ENCODE measurements at places on chromosomes 16 and 17.

DNA sequence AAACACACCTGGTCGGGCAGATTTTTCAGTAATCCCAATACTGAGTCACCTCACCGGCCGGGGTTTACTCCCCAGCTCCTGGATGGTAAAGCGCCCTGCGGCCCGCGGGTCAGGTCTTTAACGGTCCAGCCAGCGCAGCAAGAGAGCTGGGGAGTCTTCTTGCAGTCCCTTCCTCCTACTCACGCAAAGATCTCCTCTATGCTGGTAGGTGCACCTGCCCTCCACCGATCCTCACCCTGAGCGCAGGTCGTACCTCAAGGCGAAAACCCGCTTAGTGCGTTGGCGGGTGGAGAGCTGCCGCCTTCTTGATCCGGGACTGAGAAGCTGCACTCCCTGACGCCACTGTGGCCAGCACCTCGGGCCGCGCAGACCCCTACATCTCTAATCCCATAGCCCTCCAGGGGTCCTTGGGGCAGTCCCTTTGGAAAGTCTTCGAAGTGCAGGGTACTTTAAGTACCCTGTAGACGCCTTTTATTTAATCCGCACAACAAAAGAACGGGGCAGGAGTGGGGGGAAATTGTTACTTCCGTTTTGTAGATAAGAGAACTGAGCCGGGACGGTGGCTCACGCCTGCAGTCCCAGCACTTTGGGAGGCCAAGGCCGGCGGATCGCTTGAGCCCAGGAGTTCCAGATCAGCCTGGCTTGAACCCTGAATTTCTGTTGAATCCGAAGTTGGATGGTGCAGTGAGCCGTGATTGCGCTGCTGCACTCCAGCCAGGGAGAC lies 10.4 kb upstream of the HOXB13 start:
- no peak for DNase-seq

DNA sequence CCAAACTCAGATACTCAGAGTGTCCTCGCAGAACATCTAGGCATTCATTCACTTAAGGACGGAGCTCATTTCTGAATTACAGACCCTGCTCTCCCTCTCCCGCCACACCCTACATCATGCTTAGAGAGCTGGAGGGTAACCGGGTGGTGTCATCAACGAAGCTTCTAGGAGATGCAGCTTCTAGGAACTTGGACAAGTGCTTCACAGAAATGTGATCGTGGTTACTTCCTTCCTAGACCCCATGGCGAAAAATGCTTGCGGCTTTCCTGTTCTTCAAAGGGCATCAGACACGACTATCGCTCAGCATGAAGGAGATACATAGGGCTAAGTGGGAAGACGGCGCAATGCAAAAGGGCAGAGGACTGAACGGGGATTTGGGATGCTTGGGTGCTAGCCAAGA lies 126.8 kb downstream of the ZFHX3 start:
- no peak for DNase-seq

DNA sequence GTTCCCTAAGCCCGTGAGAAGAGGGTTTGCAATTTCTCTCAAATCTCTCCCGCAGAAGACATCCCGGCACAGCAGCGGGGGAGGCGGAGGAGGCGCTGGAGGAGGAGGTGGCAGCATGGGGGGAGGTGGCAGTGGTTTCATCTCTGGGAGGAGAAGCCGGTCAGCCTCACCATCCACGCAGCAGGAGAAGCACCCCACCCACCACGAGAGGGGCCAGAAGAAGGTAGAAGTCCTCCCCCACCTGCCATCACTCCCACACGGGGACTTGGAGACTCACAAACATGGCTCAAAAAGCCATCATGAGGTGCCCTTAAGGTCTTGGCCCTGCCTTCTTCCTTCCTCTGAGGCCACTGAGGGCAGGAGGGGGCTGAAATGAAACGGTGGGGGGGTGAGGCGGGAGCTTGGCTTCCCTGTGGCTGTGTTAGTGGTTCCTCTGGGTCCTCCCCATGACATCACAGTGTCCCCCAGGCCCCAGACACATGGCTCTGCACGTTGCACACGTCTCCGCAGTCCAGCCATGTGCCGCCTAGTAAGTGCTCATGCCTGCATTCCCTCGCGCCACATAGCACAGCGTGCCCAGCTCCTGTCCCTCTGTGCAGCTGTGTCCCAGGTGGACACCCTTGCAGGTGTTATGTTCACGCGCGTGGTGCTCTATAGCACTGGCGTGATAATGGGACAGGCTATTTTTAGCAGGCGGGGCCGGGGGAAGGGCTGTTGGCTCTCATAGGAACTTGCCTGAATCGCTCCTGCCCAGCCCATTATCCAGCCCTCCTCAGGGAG lies 6.9 kb downstream of the MLLT6 start:
- no peak for DNase-seq

DNA sequence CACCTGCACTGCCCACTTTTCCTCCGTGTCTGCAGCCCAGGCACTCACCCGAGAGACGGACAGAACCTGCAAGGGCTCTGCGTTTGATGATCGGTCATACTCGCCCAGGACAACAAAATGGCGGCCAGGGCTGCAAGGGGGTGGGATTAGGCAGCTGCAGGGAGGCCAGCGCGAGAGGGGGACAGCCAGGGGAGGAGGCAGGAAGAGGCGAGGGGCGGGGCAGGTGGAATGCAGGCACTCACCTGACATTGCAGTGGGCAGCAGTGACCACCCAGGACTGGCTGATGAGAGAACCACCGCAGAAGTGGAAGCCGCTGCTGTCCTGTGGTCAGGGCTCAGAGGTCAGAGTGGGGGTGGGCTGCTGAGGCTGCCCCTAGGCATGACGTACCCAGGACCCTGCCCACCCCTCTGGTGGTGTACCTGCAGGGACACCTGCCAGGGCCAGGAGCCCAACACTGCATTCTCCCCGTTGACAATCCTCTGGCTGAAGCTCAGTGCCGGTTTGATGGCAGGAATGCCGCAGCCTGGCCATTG lies 917 bp downstream of the CTRL start:
- DNase-seq = no peak

- DNase-seq = no peak
These were observed 855 bp downstream of the TUFM start for GRCh38 chr16:28845293-28845692.

DNA sequence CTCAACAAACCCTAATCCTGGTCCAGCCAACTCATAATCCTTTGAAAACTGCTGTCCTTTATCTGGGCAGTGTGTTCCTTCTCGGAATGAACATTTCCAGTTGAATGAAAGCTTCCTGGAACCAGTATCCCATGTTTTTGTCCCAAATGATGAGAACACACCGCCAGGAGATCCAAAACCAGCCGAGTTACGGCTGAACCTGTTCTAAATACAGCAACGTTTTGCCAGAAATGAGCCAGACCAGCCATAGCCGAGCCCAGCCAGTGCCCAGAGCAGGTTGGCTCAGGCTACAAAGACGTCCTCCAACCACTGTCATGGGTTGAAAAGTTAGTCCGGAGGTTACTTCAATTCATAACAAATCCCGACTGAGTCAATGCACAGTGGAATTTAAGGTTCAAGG lies 67.6 kb upstream of the FOXF1 start:
- no peak for DNase-seq

DNA sequence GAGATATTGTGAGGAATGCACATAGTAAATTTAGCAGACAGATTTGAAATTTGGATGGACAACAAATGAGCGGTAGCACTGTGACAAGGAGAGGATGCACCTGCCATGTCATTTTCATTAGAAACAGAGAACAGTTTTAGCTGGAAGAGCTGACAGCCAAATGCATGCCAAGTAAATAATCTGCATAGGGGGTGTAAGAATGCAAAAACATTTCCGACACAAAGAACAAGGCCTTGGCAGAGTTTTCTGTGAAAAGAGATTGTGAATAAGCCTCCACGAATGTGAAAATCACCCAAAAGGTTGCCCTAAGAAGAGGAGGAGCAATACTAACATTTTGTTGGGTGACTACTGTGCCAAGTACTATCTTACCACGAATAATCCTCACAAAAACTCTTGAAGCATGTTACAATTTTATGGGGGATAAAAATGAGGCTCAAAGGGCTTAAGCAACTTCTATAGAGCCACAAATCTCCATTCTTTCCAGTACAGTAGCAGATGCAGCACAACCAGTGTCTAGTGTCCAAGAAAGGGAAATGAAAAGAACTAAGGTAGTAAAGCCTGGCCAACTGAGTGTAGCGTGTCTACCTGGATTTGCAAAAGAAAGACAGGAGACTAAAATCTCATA lies 28.3 kb downstream of the TMEM100 start:
- DNase-seq = no peak

GRCh38 chr17:17225901-17226300 lies 11.1 kb downstream of the FLCN start:
- no peak for DNase-seq

DNA sequence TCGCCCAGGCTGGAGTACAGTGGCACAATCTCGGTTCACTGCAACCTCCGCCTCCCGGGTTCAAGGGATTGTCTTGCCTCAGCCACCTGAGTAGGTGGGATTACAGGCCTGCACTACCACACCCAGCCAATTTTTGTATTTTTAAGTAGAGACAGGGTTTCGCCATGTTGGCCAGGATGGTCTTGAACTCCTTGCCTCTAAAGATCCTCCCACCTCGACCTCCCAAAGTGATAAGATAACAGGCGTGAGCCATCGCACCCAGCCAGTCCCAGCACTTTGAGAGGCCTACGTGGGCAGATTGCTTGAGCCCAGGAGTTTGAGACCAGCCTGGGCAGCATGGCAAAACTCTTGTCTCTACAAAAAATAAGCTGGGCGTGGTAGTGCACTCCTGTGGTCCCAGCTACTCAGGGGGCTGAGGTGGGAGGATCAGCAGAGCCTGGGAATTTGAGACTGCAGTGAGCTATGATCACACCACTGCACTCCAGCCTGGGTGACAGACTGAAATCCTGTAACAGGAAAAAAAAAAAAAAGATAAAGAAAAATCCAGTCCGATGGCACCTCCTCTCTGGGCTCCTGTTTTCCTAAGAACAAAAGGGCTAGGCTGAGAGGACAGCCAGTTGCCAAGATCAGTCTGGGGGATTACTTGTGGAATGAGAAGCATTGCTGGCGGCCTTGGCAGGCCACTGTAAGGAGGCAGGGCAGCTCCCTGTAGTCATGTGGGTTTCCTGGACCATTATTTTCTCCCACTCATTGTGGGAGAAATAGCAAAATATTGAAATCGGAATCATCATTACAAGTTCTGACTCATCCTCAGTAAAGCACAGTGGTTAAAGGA lies 3.0 kb upstream of the PIPOX start:
- DNase-seq = no peak

GRCh38 chr16:20866145-20866772 lies 33.9 kb downstream of the DCUN1D3 start:
- DNase-seq = peak; percentile 11

DNA sequence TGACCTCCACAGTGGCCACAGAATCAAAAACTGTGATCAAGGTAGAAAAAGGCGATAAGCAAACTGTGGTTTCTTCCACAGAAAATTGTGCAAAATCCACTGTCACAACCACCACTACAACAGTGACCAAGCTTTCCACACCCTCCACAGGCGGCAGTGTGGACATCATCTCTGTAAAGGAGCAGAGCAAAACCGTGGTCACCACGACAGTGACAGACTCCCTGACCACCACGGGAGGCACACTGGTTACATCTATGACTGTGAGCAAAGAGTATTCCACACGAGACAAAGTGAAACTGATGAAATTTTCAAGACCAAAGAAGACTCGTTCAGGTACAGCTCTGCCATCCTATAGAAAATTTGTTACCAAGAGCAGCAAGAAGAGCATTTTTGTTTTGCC lies 83.6 kb downstream of the C17orf58 start:
- DNase-seq = no peak

DNA sequence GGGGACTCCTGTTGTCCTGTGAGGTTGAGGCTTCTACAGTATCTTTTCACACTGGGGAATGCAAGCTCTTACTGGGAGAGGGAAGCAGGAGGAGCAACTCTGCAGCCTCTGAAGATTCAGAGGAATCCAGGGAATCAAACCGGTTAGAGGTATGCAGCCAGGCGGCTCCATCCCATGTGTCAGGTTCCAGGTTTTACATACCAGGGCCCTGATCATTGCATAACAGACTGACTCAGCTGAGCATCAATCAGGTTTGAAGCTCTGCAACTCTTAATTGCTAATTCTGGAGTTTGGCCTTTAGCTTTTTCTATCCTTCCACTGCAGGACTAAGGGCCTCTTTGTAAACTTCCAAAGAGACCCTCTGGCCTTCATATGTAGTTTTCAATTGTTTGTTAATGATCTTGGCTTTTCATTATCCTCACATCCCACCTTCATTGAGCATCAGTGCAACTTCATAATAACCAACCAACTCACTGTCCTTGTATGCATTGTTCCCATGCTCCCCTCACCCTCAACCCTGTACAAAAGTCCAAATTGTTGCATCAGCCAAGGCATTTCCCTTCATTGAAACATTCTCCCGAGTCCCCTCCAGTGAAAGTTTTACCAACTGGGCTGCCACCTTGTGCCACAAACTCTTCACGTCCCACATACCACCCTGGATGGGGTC lies 59.7 kb upstream of the DHX40 start:
- no peak for DNase-seq

DNA sequence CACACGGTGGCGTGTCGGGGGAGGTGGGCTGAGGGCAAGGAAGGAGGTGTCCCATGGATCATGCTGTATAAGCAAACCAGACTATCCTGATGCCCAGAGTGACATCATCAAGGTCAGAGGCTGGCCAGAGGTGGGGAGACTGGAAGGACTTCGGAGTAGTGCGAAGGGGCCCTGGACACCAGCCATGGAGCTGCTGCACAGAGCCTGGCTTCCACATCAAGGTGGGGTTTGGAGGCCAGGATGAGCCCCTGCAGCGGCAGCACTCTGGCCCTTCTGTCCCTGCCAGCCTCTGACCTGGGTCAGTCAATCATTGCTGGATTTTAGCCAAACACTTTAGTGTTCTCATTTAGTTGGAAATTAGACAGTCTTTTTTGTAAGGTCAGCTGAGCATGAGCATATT lies 34.8 kb downstream of the MED13 start:
- no peak for DNase-seq

DNA sequence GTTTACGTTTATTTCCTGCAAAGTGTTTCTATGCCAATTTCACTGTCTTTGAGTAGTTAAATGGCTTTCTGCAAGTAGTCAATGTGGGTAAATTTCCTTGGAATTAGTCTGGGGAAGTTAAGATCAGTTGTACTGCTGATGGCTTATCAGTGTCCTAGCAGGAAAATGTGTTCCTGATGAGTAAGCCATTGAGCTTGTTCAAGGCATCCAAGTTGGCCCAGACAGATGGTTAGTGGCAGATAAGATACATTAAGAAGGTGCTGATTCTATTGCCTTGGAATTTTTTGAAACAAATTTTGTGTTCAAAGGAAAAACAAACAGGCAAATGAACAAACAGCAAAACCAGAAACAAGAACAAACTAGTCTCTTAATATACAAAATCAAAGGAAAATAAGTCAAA lies 258.4 kb downstream of the MAP2K6 start:
- no peak for DNase-seq

DNA sequence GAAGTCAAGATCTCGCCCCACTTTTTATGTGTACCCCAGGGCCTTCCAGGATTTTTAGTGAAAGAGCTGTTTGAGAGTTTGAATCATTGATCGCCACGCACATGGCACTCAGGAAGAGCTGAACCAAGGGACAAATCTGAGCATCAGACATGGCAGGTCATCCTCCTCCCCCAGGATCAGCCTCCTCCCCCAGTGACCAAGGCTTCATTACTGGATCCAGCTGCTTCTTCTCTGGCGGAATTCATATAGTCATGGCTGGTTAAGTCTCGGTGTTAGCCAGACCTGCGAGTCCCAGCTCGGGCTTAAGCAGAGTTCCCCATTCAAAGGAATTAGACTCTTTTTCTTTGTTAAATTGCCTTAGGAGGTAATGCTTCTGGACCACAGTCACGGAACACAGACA lies 32.5 kb downstream of the CDRT4 start:
- no peak for DNase-seq

Data from stimulated activated CD4-positive, alpha-beta T cell treated with anti-CD3 and anti-CD28 coated beads, Interleukin-12 subunit alpha, Interleukin-12 subunit beta, amount 100 ng/mL, for 48 hours (primary cell).